T-helper 2 cell (primary cell): ENCODE measurements at places on chromosomes 7 and 10.

DNA sequence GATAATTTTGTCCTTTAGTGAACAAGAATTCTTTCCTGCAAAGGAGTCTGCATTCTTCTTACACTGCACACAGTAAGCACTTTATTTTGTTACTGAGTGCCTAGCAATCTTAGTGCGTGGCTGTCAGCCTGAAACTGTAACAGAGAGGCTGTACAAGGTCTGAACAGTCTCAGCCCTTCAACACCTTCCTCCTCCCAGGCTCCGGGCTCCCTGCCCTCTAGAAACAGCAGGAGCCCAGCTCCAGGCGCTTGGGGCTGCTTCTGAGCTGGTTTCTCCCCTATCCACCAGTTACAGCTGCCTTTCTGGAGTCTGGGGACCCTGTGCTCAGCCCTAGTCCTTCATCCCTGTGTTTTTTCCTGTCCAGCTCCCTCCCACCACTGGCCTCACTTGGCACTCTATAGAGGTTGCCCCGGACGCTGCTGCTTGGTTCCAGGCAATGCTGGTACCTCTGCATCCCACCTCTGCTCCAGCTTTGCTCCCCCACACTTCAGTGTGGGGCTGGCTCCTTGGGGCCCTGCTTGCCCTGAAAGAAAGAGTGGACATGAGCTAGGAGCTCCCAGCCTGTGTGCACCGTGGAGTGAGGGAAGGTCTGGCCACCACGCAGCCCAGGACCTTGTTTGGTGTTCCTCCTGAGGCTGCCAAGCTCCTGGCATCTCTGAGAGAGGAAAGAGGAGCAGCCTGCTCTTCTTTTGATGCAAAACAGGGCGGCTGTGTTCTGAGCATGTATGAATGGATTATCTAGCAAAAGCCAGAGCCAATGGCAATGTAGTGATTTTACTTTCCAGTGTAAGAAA, 251.2 kb upstream of the GRB10 start:
- DNase-seq: no peak

DNA sequence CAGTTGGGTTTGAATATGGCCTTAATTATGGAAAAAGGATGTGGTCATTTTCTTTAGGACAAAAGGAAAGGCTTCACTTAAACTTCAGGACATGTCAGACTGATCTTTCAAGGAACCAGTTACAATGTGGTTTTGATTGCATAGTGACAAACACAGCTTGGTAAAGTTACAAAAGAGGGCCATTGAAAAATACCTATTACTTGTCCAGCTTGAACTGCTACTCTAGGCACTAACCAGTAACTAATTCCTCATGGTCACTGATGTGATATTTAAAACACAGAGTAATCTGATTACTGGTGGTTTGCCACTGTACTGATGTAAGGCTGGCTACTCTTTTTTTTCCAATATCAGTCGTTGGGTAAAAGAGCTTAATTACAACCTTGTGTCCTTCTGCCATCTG, 22.6 kb downstream of the TES start:
- DNase-seq: no peak

DNA sequence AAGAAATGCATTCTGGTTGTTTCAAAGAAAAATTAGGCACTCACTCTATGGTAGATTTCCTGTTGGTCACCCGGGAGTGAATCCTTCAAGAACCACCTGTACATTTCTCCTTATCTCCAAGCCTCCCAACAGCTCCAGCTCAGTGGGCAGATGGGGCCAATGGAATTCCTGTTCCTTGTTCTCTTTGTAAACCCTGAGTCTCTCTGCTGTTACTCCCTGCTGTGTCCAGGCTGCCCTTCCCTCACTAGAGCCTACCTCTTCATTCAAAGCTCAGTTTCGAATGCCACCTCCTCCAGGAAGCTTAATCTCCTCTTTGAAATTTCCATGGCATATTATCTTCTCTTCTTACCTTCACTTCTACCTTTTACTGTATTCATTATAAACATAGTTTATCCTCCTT, 3.5 kb upstream of the BMPER start:
- no peak for DNase-seq

GRCh38 chr7:142407939-142408570, 150.2 kb upstream of the PRSS58 start:
- DNase-seq: no peak

GRCh38 chr7:74452748-74453321, 871 bp upstream of the GTF2IRD1 start:
- DNase-seq: no peak

- no peak for DNase-seq
Observed at GRCh38 chr7:103664577-103664976, 218.6 kb upstream of the SLC26A5 start.

- DNase-seq: no peak
Observed at GRCh38 chr7:140262242-140262903, 85.6 kb upstream of the KDM7A start.

- no peak for DNase-seq
Observed at GRCh38 chr10:121322776-121323175, 275.5 kb downstream of the FGFR2 start.

DNA sequence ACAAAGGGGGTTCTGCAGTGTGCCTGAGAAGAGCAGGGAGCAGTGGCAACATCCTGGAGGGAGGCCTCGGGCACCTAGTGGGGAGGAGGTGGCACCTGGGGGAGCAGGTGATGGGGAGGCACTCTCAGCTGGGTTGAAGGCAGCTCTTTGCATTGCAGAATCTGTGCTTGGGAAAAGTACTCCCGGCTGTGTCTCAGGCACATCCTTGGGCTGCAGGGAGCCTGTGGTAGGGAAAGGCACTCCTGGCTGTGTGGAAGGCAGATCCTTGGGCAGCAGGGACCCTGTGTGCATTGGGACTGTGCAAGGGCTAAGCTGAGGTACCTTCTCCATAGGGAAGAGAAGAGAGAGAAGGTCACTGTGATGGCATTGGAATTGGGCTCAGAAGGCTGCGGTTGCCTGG, 52.8 kb upstream of the ANTXRL start:
- DNase-seq: no peak

- no peak for DNase-seq
Observed at GRCh38 chr10:129361676-129362376, 105.2 kb upstream of the MGMT start.

- DNase-seq: no peak
Observed at GRCh38 chr10:125773687-125774543, 1.7 kb downstream of the MMP21 start.

GRCh38 chr7:47314728-47315607, 266.9 kb downstream of the TNS3 start:
- no peak for DNase-seq

DNA sequence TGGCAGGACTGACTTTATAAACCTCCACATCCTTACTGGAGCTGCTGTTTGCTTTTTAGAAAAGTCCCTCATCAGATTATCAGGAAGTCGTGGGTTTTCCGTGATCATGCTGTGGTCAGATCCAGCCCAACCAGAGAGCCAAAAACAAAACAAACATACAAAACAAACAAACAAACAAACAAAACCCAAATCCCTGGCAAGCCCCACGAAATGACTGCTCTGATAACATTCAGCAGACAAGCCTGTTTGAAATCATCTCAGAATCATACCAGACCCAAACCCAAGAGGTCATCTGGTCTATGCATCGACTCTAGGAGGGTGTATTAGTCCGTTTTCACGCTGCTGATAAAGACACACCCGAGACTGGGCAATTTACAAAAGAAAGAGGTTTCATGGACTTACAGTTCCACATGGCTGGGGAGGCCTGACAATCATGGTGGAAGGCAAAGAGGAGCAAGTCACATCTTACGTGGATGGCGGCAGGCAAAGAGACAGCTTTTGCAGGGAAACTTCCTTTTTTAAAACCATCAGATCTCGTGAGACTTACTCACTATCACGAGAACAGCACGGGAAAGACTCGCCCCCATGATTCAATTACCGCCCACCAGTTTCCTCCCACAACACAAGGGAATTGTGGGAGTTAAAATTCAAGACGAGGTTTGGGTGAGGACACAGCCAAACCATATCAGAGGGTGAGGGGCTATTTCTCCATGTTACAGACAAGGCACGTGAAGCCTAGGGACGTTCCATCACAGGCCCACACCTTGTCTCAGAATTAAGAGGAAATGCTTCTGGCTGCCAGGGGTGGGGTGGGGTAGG, 85.7 kb downstream of the PARP12 start:
- no peak for DNase-seq

DNA sequence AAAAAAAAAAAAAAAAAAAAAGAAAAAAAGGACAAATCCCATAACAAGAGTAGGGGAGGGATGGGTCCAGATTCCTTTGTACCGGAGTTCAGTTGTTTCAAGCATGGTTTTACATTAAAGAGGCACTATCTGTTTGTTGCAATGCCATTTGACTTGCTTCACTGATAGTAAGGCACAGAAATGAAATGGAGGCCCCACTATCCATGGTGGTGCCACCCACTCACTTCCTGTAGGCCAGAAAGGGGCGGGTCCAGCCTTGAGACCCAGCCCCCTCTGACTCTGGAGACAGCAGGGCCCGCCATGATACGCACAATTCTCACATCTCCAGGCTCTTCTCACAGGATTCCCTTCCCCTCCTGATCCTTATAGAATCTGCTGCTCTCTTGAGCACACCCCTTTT, 100.0 kb downstream of the CLEC2L start:
- no peak for DNase-seq

DNA sequence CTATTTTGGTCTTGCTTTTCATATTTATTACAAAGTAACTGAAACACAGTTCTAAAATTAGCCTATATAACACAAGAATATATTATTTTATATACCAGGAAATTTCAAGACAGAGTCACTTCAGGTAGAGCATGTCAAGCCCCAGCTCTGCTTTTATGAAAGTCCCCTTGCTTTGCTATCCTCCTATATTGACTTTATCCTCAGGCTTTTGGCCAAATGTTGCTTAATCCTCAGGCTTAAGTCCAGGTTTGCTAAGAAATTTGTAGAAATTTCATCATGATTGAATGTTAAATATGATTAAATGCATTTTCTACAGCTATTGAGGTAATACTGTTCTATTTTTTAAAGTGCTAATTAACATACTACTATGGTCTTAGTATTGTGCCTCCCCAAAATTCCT, 227.6 kb downstream of the FZD1 start:
- DNase-seq: no peak

DNA sequence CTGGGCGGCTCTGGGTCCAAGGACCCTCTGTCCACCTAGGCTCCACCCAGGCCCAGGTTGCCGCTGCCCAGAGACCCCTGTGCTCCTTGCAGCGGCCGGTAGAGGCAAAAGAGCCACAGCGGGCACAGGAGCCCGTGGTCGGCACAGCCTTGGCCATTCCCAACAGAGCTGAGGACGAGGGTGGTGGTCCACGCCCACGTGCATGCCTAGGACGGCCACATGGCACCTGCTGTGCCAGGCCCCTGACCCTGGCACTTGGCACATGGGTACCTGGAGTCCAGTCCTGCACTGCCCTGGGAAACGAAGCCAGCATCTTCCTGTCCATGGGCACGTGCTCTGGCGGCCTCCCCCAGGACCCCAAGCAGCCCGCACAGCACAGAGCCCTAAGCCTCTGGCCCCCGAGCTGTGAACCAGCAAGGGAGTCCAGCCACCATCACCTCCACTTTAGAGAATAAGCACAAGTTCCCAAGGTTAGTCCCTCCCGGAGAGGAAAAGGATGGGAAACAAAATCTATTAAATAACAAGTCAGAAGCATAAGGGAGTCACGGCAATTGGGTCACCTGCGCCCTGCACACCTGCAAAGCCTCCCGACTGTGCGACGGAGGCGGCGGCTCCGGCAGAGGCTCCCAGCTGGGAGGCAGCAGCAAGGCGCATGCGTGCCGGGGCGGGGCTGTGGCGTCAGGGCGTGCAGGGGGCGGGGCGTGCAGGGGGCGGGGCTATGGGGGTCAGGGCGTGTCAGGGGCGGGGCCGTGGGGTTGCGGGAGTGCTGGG, 59.1 kb downstream of the STK32C start:
- DNase-seq: no peak

- DNase-seq: no peak
Observed at GRCh38 chr7:26629696-26630095, 234.7 kb downstream of the SKAP2 start.

- DNase-seq: no peak
Observed at GRCh38 chr10:27470885-27471284, 33.2 kb upstream of the RAB18 start.

- no peak for DNase-seq
Observed at GRCh38 chr7:828793-829561, 3.3 kb upstream of the SUN1 start.

DNA sequence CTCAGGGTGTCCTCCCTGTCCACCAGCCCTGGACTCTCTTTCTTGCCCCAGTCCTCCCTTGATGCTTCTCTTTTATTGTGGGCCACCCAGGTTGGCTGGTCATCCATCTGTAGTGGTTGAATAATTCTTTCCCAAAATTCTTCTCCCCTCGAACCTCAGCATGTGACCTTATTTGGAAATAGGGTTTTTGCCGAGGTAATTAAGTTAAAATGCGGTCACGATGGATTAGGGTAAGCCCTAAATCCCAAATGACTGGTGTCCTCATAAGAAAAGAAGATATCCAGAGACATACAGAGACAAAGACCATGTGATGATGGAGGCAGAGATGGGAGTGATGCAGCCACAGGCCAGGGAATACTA, 74.3 kb downstream of the GFRA1 start:
- no peak for DNase-seq

GRCh38 chr10:122567056-122567660, 6.6 kb downstream of the DMBT1 start:
- DNase-seq: peak; percentile 14

- no peak for DNase-seq
Observed at GRCh38 chr10:133276100-133276434, 601 bp downstream of the ADAM8 start.

- DNase-seq: peak; percentile 3
Observed at GRCh38 chr10:112115781-112116385, 67.7 kb downstream of the GPAM start.

DNA sequence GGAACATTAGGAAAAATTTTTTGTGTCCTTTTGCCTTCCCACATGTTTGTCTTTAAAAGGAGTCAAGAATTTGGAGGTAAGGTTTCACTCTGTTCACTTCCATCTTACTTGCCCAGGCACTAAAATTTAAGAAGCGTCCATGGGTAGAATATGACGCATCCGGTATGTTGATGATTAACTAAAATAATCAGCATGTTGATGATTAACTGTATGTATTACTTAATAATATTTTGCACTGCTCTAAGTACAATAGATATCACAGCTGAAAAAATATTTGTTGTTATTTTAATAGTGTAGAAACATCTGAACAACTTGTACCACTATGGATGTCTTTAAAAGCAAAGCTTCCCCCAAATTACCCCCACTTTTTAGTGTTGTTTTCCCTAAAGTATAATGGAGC, 11.5 kb downstream of the ANKRD22 start:
- DNase-seq: no peak

- DNase-seq: no peak
Observed at GRCh38 chr10:102648269-102648888, 4.1 kb downstream of the TRIM8 start.

- no peak for DNase-seq
Observed at GRCh38 chr7:98771519-98771918, 98.3 kb downstream of the TMEM130 start.

- DNase-seq: no peak
Observed at GRCh38 chr10:48446785-48447184, 140.3 kb downstream of the MAPK8 start.

DNA sequence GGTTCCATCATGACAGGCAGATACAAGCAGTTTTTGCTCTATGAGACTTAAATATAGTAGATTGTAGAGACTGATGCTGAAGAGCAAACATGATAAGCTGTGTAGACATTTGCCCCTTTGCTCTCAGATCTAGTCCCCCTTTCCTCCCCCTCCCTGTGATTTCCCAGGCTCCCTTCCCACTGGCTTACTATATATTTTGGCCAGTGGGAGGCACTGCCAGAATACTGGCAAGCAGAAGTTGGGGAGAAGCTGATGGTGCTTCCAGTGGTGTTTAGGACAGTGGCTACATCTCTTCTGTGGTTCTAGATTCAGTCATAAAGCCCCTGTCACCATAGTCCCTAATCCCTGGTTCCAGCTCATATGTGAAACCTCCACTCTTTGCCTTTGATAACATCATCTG, 156.1 kb upstream of the STEAP4 start:
- DNase-seq: no peak

GRCh38 chr10:50375051-50375452, 123.7 kb upstream of the ASAH2 start:
- no peak for DNase-seq
